HFFc6 (cell line): ENCODE measurements at places on chromosomes 12 and 14. TPM values are rescaled to one million over a fixed set of nuclear protein-coding genes. Genes with fewer than 3 reads are reported as not detected.
A peak's percentile ranks its signal among the peaks of the same experiment; 100 is the strongest.

DNA sequence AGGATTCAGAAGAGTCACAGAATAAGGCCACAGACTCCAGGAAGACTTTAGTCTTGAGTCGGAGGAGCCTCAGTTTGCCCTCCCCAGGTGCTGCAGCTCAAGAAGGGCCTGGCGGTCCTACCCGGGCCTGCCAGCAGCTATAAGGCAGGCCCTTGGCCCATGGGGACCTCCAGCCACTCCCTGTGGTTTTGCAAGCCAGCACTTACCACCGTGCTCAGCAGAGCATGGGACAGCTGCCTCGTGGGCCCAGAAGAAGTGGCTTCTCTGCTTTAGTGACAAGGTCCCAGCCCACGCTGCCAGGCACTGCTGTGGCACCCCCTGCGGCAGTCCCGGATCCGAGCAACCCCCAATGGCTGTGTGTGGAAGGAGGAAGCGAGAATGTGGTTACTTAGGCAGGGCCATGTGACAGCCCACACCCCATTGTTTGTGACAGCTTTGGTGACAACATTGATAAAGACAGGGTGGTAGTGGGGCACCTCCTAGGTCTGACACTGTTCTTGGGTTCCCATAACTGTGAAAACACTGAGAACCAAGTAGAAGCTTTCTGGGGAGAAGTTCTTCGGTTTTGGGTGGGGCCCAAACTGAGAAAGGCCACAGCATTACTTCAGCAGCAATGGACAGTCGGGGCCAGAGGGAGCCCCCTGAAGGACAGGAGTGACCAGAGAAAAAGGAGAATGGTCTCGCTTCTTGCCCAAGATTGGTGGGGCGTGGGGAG is at the start of gene SELPLG:
Gene SELPLG, minus strand, starts transcription at position 361 of the 715 bp plus-strand sequence. CDS start 9,587 bp downstream, outside the sequence.
- peak within 1 kb of the TSS; percentile 18 for H3K27ac ChIP-seq
- H3K36me3 ChIP-seq, result no peaks in the 10 kb centered on the region
- DNase-seq, result no peak

DNA sequence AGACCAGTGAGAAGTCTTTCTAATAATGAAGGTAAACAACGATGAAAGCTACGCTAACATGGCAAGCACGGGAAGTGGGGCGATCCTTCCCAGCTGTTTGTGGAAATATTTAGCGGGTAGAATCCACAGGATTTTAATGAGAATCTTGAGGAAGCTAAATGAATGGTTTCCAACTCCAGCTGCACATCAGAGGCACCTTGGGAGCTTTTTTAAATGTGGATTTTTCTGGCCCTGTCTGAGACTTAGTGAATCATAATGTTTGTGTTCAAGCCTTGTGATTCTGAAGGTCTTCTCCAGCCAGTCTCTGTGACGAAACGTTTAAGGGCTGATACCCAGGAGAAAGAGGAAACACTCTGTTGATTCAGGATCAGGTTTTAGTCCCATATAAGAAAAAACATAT is 169.8 kb downstream of the CAPZA3 start:
- peaks cover 4% of the 10 kb centered on the region; the same call in 1 of the 2 replicates for H3K36me3 ChIP-seq
- DNase-seq, result no peak
- H3K27ac ChIP-seq, result no peak overlapping the region

DNA sequence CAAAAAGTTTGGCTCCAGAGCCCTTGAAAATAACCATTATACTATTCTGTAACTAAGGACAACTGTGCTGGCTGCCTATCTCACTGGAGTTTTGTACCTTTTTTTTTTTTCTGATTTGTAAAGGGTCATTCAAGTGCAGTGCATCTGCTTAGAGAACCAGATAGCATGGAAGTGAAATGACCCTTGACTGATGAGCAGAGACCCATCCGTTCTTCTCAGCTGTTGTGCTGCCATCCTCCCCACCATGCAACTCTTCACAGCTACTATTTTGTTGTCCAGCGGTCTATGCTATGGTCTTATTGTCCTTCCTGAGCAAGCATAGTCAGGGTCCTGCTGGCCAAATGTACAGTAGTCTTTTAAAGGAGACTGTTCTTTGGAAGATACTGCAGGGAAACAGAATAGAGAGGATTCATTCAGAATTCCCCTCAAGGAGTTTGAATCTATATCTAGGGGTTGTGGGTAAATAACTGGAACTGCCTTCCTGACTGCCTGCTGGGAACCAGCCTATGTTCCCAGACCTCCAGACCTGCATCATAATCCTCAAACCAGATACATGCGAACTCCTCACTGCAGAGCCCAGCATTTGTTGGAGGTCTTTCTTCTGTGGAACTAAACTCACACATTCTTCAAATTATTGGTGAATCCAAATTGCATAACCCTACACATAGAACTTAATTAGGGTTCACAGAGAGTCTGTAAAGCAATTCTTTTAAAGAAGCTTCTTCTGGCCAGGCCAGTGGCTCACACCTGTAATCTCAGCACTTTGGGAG is 41.1 kb downstream of the GPR19 start:
- H3K4me3 ChIP-seq, result no peak overlapping the region
- peaks cover 24% of the 10 kb centered on the region for H3K4me1 ChIP-seq
- no peak for DNase-seq
- H3K27me3 ChIP-seq, result no peaks in the 10 kb centered on the region; the same call in 1 of the 2 replicates
- H3K27ac ChIP-seq, result no peak overlapping the region

GDF3 gene
- total RNA-seq, result not detected in 3 replicates

- no peaks in the 10 kb centered on the region for H3K36me3 ChIP-seq
- H3K27ac ChIP-seq, result no peak overlapping the region; the same call in 1 of the 2 replicates
- DNase-seq, result no peak
- H3K4me3 ChIP-seq, result no peak overlapping the region
- no peaks in the 10 kb centered on the region for H3K27me3 ChIP-seq
These were observed 10.2 kb upstream of the EMP1 start for GRCh38 chr12:13186302-13186701.

POTEG gene
- not detected in 3 replicates for total RNA-seq

GRCh38 chr12:117034249-117034648 is 65.0 kb downstream of the TESC start:
- H3K27ac ChIP-seq, result no peak overlapping the region
- peaks cover 5% of the 10 kb centered on the region; the same call in 1 of the 2 replicates for H3K4me1 ChIP-seq
- H3K27me3 ChIP-seq, result peaks cover 22% of the 10 kb centered on the region
- peaks cover 12% of the 10 kb centered on the region for H3K36me3 ChIP-seq

DNA sequence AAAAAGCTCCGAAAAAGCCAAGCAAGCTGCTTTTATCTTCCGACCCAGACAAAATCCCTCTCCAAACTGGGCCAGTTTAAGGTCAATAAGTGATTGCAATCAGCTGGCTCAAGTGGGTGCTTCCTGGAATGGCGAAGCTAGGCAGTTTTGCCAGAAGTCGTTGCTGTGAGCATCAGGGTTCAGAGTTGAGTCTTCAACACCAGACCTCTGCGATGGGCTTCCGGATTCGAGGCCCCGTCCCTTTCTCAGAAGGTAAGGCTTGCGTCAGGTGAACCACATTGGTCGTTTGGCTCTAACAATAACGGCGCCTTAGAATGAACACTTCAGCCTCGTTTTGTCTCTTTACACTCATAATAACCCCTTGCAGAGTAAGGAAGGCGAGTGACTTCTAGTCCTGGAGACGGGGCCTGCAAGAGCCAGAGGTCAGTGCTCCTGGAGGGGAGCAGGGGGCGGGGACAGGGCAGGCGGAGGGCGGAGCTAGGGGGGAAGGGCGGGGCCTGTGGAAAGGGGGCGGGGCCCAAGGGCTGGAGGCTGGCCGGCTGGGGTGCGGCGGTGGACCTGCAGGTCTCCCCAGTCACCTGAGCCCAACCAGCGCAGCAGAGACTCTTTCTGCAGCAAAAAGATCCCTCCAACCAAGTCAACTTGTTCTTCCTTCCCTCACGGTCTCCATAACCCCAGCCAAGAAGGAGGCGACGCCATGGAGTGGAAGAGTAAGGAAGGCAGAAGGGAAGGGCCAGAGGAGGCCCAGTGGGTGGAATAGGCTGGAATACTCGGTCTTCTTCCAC is 34.0 kb upstream of the NFYB start:
- no peak overlapping the region for H3K27ac ChIP-seq
- DNase-seq, result no peak

- H3K27me3 ChIP-seq, result peaks cover 4% of the 10 kb centered on the region; the same call in 1 of the 2 replicates
- DNase-seq, result no peak
- no peak overlapping the region for H3K27ac ChIP-seq
- H3K4me1 ChIP-seq, result peaks cover 17% of the 10 kb centered on the region
These were observed 380.4 kb upstream of the DDHD1 start for GRCh38 chr14:53533384-53533970.

DNA sequence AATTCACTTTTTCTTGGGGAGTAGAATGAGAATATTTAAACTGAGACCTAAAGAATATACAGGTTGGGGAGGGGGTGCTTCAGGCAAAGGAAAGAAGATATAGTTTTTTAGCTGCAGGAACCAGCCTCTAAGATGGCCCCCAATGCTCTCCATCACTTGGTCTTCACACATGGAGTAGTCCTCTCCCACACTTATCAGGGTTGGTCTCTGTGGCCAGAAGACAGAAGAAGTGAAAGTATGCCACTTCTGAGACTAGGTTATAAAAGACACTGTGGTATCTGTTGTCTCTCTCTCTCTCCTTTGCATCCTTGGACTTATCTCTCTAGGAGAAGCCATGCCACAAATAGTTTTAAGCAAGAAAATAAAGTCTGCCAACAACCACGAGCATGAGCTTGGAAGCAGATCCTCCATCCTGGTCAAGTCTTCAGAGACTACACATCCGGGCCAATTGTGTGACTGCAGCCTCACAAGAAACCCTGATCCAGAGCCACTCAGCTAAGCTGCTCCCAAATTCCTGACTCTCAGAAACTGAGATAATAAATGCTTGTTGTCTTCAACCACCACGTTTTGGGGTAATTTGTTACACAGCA is 18.0 kb downstream of the PUS7L start:
- no peak for DNase-seq
- H3K27ac ChIP-seq, result peak overlapping the region; percentile 67
- H3K4me3 ChIP-seq, result no peak overlapping the region

DNA sequence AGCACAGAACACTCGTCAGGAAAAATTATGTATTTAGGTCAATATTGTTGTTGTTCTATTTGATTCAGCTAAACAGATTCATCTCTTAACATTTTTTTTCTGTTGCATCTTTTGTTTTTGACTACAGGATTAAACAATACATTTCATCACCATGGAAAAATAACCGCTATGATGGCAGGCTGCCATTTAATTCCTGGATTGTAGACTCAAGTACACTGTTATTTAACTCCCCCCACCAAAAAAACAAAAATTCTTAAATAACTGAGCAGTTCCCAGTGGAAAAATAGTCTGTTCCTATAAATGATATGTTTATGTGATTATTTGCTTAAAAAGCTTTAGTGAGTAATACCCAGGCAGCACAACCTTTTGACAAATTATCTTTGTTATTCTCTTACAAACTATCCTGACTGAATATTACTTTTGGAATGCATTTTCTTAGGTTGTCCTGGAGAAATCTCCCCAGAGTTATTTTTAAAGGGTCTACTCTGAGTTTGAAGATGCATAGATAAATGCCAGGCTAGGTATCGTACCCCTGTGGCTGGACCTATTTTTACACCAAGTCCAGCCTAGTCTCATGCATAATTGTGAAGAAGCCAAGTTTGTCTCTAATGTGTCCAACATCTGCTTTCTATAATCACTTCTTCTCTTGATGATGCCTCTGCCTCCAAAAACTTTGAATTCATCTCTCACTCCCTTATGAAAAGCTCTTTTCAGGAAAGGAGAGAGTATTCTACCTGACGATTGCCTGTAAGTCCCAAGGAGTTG is 3.7 kb downstream of the KERA start:
- peak; percentile 78 for DNase-seq
- no peaks in the 10 kb centered on the region for H3K36me3 ChIP-seq
- H3K27ac ChIP-seq, result peak overlapping the region; percentile 37
- H3K27me3 ChIP-seq, result no peaks in the 10 kb centered on the region

CISTR gene
- not detected in 3 replicates for total RNA-seq

CD69 gene
- total RNA-seq, result not detected in 2 replicates

GRCh38 chr14:104344818-104345620 is 206.6 kb downstream of the KIF26A start:
- H3K4me1 ChIP-seq, result no peaks in the 10 kb centered on the region
- H3K27me3 ChIP-seq, result peaks cover 2% of the 10 kb centered on the region; the same call in 1 of the 2 replicates
- DNase-seq, result no peak
- H3K36me3 ChIP-seq, result peaks cover 8% of the 10 kb centered on the region
- H3K27ac ChIP-seq, result no peak overlapping the region
- H3K4me3 ChIP-seq, result no peak overlapping the region

DNA sequence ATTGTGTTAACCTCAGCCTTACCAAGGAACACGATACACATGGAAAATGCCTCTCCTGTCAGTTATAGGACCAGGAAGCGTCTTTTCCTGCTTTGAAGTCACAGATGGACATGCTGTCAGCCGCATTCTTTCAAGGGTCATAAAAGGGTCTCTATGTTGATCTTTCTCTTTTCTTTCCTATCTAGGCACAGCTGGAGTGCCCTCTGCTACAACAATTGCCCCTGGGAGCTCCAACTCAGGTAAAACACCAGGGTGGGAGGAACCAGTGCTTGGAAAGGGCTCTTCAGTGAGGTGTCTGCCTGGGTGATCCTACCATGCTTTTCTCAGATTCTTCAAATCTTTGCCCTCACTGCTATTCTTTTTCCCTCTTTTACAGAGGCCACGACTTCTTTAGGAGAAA is 157.4 kb upstream of the CNTN1 start:
- no peak overlapping the region for H3K4me3 ChIP-seq
- no peak overlapping the region for H3K27ac ChIP-seq
- H3K4me1 ChIP-seq, result no peaks in the 10 kb centered on the region
- no peaks in the 10 kb centered on the region for H3K27me3 ChIP-seq
- no peak for DNase-seq

DNA sequence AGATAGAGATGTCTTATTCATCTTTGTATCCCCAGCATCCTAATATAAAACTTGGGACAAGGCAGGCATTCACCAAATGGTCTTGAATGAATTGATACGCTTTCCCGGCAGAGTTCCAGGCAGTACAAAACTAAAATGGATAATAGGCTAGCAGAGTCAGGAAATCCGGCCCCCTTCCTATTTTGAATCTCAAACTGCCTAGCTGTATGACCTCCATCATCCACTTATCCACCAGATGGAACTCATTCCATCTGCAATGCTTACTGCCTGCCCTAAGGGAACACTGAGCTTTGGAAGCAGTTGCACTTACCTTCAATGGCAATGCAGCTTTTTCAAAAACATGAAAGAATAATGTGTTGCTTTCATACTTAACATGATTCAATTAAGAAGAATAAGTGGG is 43.4 kb downstream of the BDKRB1 start:
- H3K36me3 ChIP-seq, result no peaks in the 10 kb centered on the region
- no peak for DNase-seq
- no peaks in the 10 kb centered on the region for H3K4me1 ChIP-seq
- H3K27ac ChIP-seq, result no peak overlapping the region
- H3K4me3 ChIP-seq, result no peak overlapping the region
- no peaks in the 10 kb centered on the region for H3K27me3 ChIP-seq

DNA sequence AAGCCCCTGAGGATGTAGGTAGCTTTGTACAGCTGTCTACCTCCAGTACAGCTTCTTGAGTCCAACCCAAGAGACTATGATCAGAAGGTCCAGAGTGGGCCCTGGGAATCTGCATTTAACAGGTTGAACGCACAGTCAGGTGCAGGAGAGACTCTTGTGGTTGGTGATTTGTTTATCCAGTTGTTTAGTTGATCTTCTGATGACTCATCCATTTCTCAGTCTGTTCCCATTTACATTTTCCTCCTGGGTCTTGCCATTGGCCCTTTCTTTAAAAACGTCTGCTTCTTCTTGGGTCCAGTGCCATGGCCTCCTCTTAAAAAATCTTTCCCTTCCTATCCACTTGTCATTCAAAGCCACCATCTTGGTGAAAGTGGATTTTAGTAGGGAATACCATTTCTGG is 734.2 kb downstream of the MED13L start:
- peaks cover 9% of the 10 kb centered on the region; the same call in 1 of the 2 replicates for H3K36me3 ChIP-seq
- H3K4me3 ChIP-seq, result no peak overlapping the region
- no peak for DNase-seq
- no peak overlapping the region for H3K27ac ChIP-seq
- H3K27me3 ChIP-seq, result peaks cover 12% of the 10 kb centered on the region
